ENCODE measurements at places on chromosomes 11 and 22.

DNA sequence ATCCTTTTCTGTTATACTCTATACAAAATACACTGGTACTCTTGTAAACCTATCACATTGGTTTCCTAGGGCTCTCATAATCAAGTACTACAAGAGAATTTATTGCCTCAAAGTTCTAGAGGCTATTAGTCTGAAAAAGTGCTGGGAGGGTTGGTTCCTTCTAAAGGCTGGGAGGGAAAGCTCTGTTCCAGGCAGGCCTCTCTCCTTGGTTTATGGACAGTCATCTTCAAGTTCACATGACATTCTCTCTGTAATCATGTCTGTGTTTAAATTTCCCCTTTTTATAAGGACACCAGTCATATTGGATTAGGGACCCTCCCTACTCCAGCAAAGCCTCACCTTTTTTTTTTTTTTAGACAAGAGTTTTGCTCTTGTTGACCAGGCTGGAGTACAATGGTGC lies 9.1 kb downstream of the SLC36A4 start:
- no peak for DNase-seq

DNA sequence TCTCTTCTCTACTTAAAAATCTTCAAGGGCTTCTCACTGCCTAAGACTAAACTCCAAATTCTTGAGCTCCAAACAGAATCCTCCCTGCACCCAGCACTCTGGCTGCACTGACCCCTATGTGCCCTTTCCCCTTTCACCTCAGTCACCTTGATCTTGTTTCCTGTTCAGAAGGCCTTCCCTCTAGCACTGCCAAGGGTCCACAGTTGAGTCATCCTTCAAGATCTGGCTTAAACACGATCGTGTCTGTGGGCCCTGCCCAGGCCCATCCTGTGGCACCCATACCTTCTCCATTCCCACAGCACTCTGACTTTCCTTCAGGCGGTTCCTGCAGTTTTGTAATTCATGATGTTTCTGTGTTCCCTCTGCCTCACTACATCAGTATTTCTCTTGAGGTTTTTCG lies 129.2 kb downstream of the ARL14EP start:
- no peak for DNase-seq

- peak; percentile 66 for DNase-seq
These were observed 1.5 kb downstream of the SYT12 start for GRCh38 chr11:67024410-67024809.

- no peak for DNase-seq
These were observed 123.5 kb downstream of the CACNA1I start for GRCh38 chr22:39693943-39694500.

DNA sequence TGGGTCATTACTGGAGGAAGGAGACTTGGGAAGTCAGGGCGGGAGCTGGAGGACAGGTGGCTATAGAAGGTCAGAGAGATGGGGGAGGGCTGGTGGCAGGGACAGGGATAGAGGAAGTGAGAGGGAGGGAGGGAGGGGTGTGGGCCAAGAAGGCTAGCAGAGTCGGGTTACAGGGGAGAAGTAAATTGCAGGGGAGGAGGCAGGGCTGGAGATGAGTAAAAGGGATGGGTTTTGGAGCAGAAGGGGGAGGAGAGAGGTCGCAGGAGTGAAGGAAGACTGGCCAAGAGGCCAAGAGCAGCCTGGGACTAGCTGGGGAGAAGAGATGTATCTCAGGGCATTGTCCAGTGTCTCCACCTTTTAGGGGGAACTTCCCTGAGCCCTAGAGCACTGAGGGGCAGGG lies 33.0 kb downstream of the LRRC10B start:
- DNase-seq = no peak

DNA sequence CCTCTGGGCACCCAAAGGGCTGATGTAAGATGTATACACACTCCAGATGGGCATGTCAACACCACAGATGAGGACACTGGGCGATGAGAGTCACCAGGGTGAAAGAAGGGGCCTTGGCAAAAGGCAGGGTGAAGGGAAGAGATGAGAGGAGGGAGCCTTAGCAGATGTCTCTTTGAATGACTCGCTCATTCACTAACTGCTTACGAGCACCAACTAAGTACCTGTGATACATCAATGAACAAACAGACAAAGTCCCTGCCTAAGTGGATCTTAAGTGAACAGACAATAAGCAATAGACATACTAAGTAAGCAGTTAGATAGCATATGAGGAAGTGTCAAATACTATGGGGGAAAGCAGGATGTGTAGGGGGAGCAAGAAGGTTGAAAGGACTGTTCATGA lies 7.5 kb downstream of the ME3 start:
- DNase-seq = no peak

DNA sequence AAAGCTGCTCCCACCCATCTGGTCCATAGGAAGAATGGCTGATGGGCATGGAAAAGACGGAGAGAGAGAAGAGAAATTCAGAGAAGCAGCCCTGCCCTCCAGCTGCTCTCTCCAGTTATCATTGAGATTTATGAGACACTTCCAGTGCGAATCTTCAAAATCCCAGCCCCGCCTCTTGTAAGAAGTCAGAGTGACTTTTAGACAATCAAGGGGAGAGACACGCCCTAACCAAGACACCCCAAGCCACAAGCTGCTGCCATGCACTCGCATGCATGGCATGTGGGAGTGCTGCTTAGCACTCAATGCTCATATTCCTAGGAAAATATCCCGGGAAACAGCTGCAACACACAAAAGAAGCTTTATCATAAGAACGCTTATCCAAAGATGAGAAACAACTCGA lies 110.6 kb upstream of the BID start:
- DNase-seq = no peak

GRCh38 chr11:117290809-117291396 lies at the start of gene BACE1-AS:
BACE1-AS (plus strand) TSS chr11:117291346.
- DNase-seq = no peak

DNA sequence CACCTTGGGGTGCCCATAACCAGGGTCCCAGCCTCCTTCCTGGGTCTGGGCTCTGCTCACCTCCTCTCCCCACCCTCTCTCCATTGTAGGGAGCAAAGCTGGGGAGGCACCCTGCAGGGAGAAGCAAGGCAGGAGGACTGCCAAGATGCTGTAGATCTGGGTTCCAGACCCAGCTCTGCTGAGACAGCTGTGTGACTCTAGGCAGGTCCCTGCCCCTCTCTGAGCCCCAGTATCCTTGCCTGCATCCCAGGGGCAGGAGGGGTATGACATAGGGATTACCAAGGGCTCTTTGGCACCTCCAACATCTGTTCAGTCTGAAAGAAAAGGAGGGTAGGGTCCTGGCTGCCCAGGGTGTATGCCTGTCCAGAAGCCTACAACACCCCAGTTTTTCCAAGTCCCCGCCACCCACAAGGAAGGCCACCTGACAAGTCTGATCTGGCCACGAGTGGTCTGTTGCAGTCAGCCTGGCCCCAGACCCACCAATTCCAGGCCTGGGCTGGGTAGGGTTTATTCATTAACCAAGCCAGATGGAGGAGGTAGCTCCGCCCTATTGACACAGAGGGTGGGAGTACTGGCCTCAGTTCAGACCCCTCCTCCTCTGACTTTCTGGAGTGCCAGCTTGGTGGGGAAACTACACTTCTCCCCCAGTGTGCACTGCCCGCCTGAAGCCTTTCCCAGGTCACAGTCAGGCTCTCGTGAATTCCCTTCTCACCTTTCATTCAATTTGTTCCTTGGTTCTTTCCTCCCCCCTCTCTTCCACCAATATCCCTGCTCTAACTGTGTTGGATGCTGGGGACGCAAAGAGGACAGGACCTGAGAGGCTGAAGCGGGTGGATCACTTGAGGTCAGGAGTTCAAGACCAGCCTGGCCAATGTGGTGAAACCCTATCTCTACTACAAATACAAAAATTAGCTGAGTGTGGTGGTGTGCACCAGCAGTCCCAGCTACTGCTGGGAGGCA lies 15.0 kb downstream of the STARD10 start:
- no peak for DNase-seq

DNA sequence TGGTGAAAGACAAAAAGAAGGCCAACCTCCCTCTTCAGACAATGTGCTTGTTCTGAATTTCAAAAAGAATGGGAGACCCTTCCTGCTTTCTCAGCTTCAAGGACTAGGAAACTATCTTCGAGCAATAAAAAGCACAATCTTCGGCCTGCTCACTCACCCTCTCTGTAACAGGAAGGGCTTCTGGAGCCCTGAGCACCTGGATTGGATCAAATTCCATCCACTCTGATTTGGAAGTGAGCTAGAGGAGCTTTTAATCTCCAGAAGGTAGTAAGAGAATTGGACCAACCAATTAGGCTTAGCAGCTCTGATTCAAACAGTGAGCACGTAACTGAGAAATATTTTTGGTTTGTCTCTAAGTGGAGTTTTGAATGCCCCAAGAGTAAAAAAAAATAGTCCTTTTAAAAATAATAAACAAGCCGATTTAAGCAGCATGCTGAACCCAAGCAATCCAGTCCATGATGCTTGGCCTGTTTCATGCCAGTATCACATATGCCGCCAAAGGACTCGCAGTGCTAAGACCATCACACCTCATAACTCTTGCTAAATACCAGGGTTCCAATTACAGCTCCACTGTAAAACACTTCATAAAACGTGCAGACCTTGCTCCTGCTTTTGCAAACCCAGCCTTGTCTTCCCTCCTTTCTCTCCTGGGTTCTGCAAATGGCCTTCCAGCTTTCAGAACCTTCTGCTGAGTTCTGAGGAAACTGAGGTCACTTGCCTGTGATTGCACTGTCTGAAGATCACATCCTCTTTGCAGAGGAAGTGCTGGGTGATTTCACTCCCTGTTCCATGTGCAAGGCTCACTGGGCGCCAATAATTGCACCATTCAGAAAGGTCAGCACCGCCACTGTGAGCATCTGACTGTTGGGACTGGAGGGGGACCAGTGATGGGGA lies 74.4 kb downstream of the SLC1A2 start:
- DNase-seq = no peak

DNA sequence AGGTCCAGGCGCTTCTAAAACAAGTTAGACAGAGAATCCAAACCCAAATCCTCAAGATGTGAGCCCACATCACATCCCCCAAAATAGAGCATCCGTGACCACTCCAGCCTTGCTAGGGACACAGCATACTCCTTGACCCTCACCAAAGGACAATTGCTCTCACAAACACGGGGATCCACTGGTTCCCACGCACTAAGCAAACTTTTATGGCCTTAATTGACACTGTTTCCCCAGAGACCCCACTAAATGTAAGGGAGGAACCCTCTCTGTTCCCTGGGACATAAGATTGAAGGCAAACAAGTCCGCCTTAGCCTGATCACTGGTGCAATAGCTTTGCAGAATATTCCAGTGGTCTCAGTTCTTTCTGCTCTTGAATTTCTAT lies 20.1 kb downstream of the ZNF74 start:
- DNase-seq = no peak

DNA sequence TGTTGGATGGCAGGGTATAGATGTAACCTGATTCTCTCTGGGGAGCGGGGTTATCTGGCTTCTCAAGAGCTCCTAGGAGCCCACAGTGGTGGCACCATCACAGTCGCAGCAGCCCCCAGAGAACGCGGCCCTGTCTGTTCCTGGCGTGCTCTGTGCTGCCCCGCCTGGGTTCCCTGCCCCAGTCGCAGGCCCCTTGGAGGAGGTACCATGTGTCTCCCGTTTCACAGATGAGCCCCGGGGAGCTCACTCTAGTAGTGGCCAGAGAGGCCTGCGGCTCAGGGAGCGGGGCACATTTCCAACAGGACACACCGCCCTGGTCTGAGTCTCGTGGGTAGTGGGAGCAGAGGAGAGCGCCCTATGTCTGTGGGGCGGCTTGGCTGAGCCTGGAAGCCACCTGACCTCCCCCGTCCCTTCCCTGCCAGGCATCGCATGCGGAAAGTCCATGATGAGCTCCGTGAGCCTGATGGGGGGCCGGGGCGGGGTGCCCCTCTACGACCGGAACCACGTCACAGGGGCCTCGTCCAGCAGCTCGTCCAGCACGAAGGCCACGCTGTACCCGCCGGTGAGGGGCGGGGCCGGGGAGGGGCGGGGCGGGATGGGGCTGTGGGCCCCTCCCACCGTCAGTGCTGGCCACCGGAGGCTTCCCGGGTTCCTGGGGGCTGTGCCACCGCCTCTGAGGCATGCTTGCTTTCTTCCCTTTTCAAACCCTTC lies 21.0 kb upstream of the PPP6R3 start:
- no peak for DNase-seq

GRCh38 chr11:11366793-11367192 lies 13.7 kb upstream of the CSNK2A3 start:
- no peak for DNase-seq

GRCh38 chr22:25663654-25664053 lies 78.3 kb upstream of the MYO18B start:
- no peak for DNase-seq

- no peak for DNase-seq
These were observed 248.8 kb downstream of the RAB38 start for GRCh38 chr11:87926250-87926970.

- peak; percentile 42 for DNase-seq
These were observed 737 bp downstream of the BCL2L13 start for GRCh38 chr22:17639247-17639741.

DNA sequence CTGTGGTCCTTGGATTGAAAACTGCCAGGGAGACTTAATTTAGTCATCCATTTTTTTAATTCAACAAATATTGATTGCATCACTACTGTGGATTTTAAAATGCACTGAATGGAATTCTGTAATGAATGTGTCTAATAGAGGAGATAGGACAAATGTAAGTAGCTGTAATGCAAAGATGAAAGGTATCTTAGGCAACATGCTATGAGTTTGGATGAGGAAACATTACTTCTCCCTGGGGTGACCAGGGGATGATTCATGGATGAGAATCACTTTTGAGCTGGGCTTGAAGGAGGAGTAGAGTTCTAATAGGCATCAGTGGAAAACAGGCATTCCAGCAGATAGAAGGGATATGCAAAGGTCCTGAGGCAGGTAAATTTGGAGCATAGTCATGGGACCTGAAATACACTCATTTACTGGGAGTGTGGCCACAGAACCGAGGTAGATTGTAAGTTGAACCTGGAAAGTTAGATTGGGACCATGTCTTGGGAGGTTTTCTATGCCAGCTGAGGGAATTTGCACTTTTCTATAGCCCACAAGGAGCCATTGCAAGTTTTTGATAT lies 43.4 kb downstream of the PKNOX2 start:
- DNase-seq = no peak

- no peak for DNase-seq
These were observed 237.6 kb downstream of the OR4A5 start for GRCh38 chr11:54944211-54944610.

- no peak for DNase-seq
These were observed 5.3 kb downstream of the OMP start for GRCh38 chr11:77107950-77108349.

GRCh38 chr11:18669711-18670110 lies 28.9 kb upstream of the TMEM86A start:
- DNase-seq = no peak

GRCh38 chr22:50314455-50315288 lies 7.2 kb upstream of the PLXNB2 start:
- peak; percentile 77 for DNase-seq

- DNase-seq = no peak
These were observed 239.9 kb downstream of the CNTN5 start for GRCh38 chr11:99260696-99261095.

GRCh38 chr11:64687204-64687603 lies 35.8 kb downstream of the NRXN2 start:
- DNase-seq = no peak

- DNase-seq = no peak
These were observed 13.6 kb downstream of the KCNJ5 start for GRCh38 chr11:128904656-128905344.

DNA sequence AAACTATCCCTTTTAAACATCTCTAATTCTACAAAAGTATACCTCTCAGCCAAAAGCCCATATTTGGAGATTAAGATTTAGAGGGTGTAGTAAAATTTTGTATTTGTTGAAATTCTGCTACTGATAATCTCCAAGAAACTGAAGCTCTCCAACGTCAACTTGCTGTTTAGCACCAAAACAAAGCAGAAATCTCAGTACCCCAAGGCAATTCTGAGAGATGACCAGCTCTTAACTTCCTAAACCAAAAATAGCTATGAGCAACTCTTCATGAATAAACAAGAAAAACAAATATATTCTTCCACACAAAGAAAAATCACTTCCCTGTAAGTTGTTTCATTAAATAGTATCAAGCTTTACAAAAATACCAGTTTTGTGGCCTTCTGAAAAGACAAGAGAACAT lies 13.3 kb downstream of the RRAS2 start:
- no peak for DNase-seq
